ENCODE measurements at places on chromosomes 12 and 14. TPM values are rescaled to one million over a fixed set of nuclear protein-coding genes. Genes with fewer than 3 reads are reported as not detected.

Gene ATL1
- total RNA-seq: 15.1 TPM

Gene CCDC197
- total RNA-seq: not detected

Gene ADAMTS20
- total RNA-seq: not detected

Gene FAM234B
- total RNA-seq: 4.5 TPM

Gene CLEC2A
- not detected for total RNA-seq

Gene KLRK1
- total RNA-seq: not detected

Gene MANSC4
- total RNA-seq: not detected

Gene VWF
- not detected for total RNA-seq

Gene SIX1
- total RNA-seq: not detected

Gene TMEM63C
- total RNA-seq: 1.9 TPM
